ENCODE measurements at places on chromosomes 6 and 20. TPM values are rescaled to one million over a fixed set of nuclear protein-coding genes. Genes with fewer than 3 reads are reported as not detected.

Gene TBC1D32
- total RNA-seq = 6.0 TPM

Gene MICB
- 15.3 TPM for total RNA-seq

Gene DNAH8
- total RNA-seq = not detected

Gene TREM2
- not detected for total RNA-seq

Gene TRIM31
- not detected for total RNA-seq

Gene LY6G6C
- total RNA-seq = not detected

Gene ADAM33
- total RNA-seq = not detected
